GM12864 (cell line): ENCODE measurements at places on chromosomes 12 and 14.

GRCh38 chr14:90204516-90204915, 51.8 kb upstream of the PSMC1 start:
- no peak for DNase-seq

GRCh38 chr12:51328587-51328986, 4.6 kb upstream of the BIN2 start:
- DNase-seq, result no peak

GRCh38 chr12:109115758-109116610, at the start of gene ACACB:
TSS of gene ACACB (plus strand) at chr12:109116587. CDS start at chr12:109139406, 22,819 bp downstream.
- no peak for DNase-seq

GRCh38 chr12:44118946-44119345, 283.1 kb downstream of the TMEM117 start:
- DNase-seq, result no peak

GRCh38 chr14:34251662-34252061, 210.4 kb downstream of the SPTSSA start:
- no peak for DNase-seq

DNA sequence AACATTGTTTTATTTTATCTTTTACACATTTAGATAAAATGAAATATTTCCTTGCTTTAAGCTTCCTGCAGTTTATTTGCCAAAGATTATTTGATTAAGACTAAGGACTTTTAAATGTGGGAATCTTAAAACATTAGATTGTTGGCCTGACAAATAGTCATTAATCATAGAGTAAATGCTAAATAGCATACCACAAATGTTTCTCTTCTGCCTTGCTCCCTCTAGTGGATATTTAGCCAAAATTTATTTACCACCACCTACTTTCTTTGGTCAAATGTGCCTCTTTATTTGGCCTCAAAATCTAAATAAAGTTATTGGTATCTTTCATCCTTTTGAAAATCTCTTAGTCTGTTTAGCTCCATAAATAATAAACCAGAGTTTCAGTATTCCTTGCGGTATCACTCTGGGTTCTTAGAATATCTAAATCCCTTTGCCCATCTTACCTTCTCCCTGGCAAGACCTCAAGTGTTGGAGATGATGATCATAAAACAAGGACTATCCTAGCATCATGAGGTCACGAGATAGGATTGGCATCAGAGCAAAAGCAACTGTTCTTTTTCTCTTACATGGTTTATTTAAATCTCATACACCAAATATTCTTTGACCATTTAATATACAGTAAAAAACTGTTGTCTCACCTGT, 150.6 kb upstream of the AEBP2 start:
- peak; percentile 3 for DNase-seq

- no peak for DNase-seq
Observed at GRCh38 chr14:53841109-53842099, 115.2 kb downstream of the BMP4 start.

- DNase-seq, result no peak
Observed at GRCh38 chr14:91934554-91935285, 12.8 kb downstream of the FBLN5 start.

DNA sequence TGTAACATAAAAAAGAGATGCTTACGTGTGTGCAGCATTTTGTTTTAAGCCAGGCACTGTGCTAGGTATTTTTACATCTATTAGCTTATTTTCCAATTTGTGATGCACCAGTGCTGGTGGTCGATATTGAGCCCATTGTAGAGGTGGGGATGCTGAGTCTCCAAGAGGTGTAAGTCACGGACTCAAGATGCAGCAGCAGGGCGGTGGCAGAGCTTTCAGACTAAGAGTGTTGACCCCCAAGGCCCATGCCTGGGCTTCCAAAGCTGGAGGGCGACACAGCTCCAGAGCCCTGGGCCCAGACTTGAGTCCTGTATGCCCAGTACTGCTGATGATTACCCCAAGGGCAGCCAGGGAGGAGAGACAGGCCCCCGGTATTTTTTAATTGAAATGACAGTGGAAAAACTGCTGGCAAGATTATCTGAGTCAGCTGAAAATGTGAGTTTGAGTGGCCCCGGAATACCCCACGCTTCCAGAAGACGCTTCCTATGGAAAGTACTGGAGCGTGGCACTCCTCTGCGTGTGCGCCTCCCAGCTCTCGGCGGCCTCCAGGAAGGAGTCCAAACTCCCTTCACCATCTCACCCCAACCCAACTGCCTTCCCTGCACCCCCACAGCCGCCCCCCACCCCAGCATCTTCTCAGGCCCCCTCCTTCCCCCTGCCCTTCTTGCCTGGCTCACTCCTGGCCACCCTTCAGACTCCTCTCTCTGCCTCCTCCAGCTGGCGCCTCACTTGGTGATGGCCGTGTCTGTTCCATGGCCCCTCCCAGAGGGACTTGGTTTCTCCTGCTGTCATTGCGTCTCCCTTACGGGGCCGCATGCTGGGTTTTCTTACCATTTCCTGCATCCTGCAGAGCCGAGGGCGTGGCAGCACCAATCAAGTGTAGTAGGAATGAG, 40.7 kb downstream of the ELK3 start:
- no peak for DNase-seq

DNA sequence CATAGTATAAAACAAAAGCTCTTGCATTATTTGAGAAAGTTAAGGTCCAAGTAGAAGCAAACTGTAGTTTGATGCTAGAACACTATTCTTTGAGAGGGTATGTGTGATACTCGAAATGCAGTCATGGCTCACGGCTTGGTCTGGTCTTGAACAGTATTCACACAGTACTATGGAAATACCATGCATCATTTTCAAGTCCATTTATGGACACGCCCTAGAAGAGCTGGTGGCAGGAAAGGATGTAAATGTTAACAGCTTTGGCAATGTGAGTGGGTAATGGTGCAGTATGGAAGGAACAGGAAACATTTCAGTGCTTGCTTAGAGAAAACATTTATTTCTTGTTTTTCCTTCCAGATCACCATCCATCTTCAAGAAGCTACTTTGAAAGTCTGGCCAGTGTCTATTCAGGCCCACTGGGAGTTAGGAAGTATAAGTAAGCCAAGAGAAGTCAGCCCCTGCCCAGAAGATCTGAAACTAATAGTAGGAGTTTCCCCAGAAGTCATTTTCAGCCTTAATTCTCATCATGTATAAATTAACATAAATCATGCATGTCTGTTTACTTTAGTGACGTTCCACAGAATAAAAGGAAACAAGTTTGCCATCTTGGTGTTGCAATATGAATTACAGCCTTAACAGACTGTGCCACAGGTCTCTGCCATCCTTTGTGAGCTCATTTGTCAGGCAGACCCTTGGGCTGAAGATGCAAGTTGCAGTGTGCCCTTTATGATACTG, 5.7 kb upstream of the AKAP5 start:
- DNase-seq, result no peak

DNA sequence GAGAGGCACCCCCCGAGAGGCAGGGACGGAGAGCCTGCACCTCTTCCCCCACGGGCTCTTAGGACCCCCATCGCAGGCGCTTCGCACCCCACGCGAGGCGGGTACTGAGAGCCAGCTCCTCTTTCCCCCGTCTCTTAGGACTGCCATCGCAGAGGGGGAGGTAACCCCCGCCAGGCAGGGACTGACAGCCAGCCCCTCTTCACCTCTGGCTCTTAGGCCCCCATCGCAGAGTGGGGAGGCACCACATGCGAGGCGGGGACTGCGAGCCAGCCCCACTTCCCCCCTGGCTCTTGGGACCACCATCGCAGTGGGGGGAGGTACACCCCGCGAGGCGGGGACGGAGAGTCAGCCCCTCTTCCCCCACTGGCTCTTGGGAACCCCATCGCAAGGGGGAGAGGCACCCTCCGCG, 46.1 kb downstream of the DDX11 start:
- no peak for DNase-seq

- DNase-seq, result no peak
Observed at GRCh38 chr14:65927931-65928356, 515.4 kb downstream of the FUT8 start.

- DNase-seq, result no peak
Observed at GRCh38 chr12:132279184-132279889, 50.1 kb downstream of the GALNT9 start.

DNA sequence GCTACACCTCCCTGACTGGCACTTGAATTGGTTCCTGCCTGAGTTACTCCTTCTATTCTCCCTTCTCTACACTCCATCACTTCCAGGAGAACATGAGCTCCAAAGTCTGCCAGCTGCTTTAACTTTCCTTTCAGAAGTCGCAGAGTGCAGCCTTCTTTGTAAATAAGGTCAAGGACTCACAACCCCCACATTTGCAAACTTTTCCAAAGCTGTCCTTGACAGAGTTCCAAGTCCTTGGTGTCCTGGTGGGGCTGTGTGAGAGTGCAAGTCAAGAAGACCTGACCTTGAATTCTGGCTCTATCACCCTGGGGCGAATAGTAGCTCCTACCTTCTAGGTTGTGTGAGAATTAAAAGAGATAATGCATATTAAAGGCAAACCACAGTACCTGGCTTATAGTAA, 15.6 kb downstream of the CCDC198 start:
- no peak for DNase-seq

GRCh38 chr12:32305163-32305562, 94.2 kb upstream of the FGD4 start:
- DNase-seq, result no peak

- DNase-seq, result no peak
Observed at GRCh38 chr14:50319293-50319692, 7.2 kb downstream of the DMAC2L start.

- DNase-seq, result no peak
Observed at GRCh38 chr12:2609020-2609419, 185.8 kb upstream of the FKBP4 start.

- no peak for DNase-seq
Observed at GRCh38 chr12:93882763-93883162, 205.6 kb downstream of the CRADD start.

- no peak for DNase-seq
Observed at GRCh38 chr14:42664190-42664589, 1057.5 kb downstream of the LRFN5 start.

DNA sequence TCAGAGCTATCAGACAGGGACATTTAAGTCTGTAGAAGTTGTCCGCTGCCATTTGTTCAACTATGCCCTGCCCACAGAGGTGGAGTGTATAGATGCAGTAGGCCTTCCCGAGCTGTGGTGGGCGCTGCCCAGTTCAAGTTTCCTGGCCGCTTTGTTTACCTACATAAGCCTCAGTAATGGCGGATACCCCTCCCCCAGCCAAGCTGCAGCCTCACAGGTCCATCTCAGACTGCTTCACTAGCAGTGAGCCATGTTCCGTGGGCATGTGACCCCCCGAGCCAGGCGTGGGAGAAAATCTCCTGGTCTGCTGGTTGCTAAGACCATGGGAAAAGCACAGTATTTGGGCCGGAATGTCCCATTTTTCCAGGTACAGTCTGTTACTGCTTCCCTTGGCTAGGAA, 165.9 kb downstream of the MIPOL1 start:
- no peak for DNase-seq

GRCh38 chr12:89960607-89961394, 252.2 kb upstream of the ATP2B1 start:
- no peak for DNase-seq

DNA sequence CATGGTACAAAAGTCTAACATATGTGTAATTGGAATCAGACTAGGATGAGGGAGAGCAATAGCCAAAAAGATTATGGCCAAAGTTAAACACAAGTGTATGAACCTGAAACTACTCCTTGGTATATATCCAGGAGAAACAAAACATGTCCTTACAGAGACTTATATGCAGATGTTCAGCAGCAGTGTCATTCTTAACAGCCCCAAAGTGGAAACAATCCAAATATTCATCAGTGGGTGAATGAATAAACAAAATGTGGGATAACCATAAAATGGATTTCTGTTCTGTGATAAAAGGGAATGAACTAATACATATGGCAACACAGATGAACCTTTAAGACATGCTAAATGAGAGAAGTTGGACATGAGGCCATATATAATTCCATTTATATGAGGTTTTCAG, 30.2 kb downstream of the PWP1 start:
- no peak for DNase-seq

- DNase-seq, result no peak
Observed at GRCh38 chr12:24719293-24719721, 229.6 kb downstream of the BCAT1 start.

GRCh38 chr12:2666846-2667245, 127.9 kb upstream of the FKBP4 start:
- no peak for DNase-seq

DNA sequence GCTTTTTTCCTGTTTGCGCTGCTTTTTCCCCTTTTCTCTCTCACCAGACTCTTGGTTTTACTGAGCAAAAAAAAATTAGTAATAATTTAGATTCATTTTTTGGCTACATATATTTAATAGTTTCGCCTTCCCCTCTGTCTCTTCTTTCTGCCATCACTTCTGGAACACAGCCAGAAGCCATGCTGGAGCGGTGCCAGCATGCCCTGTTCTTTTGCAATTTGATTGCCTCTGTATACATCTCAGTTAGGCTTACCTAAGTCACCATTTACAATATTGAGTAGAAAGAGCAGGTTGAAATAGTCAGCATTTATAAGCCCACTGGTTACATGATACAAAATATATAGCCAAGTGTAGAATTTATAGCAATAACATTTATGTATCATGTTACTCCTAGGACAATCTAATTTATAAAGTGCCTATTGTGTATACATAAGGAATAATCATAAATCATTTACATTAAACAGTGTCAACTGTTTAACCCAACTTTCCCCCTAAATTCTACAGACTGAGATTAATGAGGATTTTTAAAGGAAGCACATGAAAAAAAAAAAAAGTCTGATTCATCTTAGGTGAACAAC, 413.8 kb upstream of the SOX5 start:
- no peak for DNase-seq

DNA sequence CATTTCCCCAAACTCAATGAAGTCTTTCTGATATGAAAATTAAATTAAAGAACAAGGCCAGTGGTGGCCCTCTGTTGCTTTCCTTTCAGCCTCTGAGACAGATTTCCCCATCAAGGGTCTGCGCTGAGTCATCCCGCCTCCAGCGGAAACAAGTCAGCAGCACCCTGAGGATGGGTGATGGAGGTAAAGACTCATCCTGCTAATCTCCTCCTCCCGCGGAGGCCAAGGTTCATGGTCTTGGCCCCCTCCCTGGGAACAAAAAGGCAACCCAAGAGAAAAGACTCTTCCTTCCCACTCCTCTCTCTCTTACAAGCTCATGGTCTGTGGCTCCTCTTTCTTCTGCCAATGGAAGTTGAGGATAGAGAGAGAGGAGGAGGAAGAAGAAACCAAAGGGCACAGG, 9.0 kb upstream of the NUMB start:
- no peak for DNase-seq

GRCh38 chr12:110100315-110100970, 23.7 kb upstream of the IFT81 start:
- peak; percentile 82 for DNase-seq

DNA sequence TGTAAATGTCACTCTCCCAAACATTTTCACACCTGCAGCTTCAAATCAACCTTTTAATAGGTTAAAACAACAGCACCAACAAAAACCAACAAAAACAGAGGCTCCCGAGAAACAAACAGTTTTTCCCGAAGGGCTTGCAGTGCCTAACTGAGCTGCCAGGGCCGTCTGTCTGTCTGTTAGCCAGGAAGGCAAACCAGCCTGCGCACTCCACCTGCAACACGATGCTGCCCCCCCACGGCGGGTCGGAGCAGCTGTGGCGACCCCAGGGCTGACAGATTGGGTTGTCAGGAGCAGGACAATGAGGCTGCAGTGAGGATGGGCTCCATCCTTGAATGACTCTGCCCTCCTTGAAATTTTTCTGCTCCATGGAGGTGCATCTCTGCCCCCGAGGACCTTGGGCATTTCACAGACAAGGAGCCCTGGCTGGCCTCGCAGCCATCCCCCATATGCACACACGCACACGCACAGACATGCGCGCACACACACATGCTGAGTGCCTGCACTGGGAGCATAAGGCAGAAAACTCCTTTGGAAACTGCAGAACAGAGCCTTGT, 2.6 kb downstream of the RTL1 start:
- no peak for DNase-seq
